Ovary (tissue), 10 donors: ENCODE measurements at places on chromosomes 1 and 21. TPM values are rescaled to one million over a fixed set of nuclear protein-coding genes. Genes with fewer than 3 reads are reported as not detected.

B4GALT2 gene
- 11.9 TPM for total RNA-seq

- peaks cover 1% of the 10 kb centered on the region for H3K4me1 ChIP-seq
- no peaks in the 10 kb centered on the region for H3K36me3 ChIP-seq
- no peak overlapping the region for H3K4me3 ChIP-seq
- no peak for DNase-seq
- H3K27me3 ChIP-seq = no peaks in the 10 kb centered on the region
Observed at GRCh38 chr21:36909901-36910561, 56.4 kb downstream of the HLCS start.

GRCh38 chr1:93905051-93905450 lies 4.2 kb downstream of the GCLM start:
- DNase-seq = no peak
- H3K27me3 ChIP-seq = no peaks in the 10 kb centered on the region
- H3K36me3 ChIP-seq = no peaks in the 10 kb centered on the region
- H3K4me1 ChIP-seq = no peaks in the 10 kb centered on the region
- H3K4me3 ChIP-seq = no peak overlapping the region

- H3K4me1 ChIP-seq = peaks cover 1% of the 10 kb centered on the region
- DNase-seq = no peak
- H3K4me3 ChIP-seq = no peak overlapping the region
- no peaks in the 10 kb centered on the region for H3K36me3 ChIP-seq
Observed at GRCh38 chr1:70324683-70325082, 29.8 kb downstream of the ANKRD13C start.
